Gastroesophageal sphincter (tissue), 4 donors: ENCODE measurements at places on chromosomes 13 and 19. TPM values are rescaled to one million over a fixed set of nuclear protein-coding genes. Genes with fewer than 3 reads are reported as not detected.

GRCh38 chr13:40341501-40341900, 324.9 kb downstream of the FOXO1 start:
- ATAC-seq, result no peak

- ATAC-seq, result no peak
Measured at GRCh38 chr19:29499261-29499920, 26.4 kb upstream of the VSTM2B start.

The APOE gene
- 38.4 TPM for total RNA-seq

The ZNF439 gene
- 6.6 TPM for total RNA-seq
